RPMI7951 (cell line): ENCODE measurements at places on chromosomes 11 and 22.

GRCh38 chr11:18853086-18853720 lies 61.6 kb upstream of the PTPN5 start:
- peak; percentile 38 for DNase-seq

DNA sequence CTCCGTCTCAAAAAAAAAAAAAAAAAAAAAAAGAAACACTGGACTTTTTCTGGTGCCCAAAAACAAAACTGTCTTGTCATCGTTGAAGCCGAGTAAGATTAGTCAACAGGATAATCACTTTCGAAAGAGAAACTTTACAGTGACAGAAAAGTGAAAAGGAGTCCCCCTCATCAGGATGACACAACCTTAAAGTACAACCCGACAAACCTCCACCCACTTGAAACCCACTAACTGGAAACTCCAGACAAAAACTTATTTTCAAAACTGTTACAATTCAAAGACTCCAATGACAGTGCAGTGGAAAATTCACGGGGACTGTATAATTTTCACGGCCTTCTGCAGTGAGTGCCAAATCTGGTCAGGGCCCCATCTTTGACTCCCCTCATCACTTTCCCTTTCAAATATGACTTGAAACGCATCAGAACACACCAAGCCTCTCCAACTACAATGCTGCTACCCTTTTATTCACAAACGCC lies 1.3 kb downstream of the DENND5A start:
- DNase-seq: peak; percentile 56

GRCh38 chr22:39745789-39746188 lies 147.8 kb downstream of the ENTHD1 start:
- DNase-seq: no peak

DNA sequence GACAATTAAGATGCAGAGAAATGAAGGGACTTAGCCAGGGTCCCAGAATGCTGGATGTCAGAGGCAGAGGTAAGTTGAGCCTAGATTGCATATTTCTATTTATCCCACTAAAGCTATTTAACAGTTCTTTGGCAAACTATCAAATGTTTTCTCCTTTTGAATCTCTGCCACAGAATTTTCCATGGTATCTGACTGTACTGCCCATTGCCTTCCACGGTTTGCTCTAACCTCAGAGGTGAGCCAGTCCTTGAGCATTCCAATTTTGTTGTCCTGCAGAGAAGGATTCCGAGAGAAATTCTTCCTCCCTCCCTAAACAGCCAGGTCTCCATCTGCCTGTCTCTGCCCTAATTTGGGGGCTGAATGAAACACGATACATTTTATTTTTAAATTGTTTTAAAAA lies 368.3 kb upstream of the SYN3 start:
- DNase-seq: no peak

- DNase-seq: no peak
These were observed 1276.1 kb downstream of the LRRC4C start for GRCh38 chr11:40183073-40184064.

- no peak for DNase-seq
These were observed 238.4 kb downstream of the TBC1D22A start for GRCh38 chr22:47000888-47001287.

DNA sequence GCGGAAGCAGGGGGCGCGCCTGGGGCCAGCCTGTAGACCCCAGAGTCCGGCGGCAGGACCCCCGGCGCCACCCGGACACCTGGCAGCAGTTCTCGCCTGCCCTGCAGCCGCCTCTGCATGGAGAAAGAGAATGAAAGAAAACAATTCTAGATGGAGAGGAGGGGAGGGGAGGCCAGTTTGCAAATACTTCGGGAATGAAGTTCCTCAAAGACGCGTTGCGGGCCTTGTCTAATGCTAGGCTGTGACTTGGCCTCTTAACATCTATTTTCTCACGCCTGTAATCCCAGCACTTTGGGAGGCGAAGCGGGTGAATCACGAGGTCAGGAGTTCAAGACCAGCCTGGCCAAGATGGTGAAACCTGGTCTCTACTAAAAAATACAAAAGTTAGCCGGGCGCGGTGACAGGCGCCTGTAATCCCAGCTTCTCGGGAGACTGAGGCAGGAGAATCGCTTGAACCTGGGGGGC lies 2.1 kb upstream of the BARX2 start:
- no peak for DNase-seq

GRCh38 chr11:27161071-27161470 lies 120.5 kb downstream of the BBOX1 start:
- no peak for DNase-seq

DNA sequence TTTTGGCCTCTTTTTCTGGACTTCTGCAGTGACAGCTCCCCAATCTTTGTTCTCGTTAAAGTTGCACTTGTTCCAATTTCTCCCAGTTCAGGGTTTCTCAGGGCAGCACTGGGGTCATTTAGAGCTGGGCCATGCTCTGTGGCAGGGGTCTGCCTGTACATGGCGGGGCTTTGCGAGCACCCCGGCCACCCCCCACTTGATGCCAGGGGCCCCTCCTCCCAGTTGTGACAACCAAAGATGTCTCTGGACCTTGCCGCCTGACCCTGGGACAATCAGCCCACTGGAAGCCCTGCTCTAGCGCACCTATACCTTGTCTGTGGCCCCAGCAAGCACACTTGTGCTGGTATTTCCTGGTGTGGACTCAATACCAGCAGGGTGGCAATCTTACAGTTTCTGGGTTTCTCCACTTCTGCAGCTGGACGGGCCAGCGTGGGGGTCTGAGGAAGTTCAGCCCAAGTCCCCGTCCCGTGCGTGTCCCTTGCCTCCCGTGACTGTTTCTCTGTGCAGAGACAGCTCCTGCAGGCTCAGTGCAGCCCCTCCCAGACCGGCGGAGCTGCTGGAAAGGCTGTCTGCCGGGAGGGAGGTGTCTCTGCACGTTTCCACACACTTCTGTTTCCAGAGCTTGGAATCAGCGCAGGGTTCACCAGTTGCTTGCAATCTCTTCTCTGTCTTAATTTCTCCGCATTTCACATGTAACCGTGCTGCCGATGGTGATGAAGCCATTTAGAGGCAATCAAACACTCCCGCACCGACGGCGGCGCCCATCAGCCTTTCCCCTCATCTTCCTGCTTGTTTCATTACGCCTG lies 1328.9 kb downstream of the BRD1 start:
- no peak for DNase-seq

DNA sequence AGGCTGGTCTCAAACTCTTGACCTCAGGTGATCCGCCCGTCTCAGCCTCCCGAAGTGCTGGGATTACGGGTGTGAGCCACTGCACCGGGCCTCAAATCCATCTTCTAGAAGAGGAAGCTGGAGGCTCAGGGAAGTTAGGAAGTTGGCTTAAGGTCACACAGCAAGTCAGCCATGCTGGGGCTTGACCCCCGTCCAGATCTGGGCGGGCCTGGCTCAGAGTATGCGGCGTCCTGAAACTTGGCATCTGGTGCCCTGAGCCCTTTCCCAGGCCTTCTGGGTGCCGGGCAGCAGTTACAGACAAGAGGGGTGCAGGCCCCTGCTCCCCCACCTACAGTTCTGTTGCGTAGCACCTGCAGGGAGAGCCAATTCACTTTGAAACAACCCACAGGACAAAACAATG lies 11.2 kb downstream of the MPPED1 start:
- DNase-seq: no peak

DNA sequence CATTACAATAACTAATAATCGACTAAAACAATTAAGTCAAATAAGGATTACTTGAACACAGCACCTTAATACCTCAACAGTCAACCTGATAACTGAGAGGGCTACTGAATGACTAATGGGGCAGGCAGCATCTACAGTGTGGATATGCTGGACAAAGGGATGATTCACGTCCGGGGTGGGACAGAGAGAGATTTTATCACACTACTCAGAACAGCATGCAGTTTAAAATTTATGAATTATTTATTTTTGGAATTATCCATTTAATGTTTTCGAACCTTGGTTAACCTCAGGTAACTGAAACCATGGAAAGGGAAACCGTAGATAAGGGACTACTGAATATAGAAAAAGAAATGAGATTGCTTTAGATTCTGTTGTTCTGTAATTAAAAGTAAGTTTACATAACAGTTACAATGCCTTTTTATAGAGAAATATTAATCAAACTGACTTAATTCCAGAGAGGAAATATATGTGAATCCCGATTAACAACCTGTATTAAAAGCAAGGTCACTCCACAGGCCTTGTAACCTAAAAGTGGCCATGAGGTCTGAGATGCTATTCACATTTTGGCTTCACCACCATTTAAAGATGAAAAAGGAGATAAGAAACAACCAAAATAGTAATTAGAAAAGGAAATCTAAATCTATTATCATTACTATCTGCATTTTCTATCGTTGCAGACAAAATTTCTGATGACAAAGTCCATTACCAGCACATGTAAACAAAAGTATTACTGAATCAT lies 119.0 kb upstream of the TP53AIP1 start:
- DNase-seq: peak; percentile 82

DNA sequence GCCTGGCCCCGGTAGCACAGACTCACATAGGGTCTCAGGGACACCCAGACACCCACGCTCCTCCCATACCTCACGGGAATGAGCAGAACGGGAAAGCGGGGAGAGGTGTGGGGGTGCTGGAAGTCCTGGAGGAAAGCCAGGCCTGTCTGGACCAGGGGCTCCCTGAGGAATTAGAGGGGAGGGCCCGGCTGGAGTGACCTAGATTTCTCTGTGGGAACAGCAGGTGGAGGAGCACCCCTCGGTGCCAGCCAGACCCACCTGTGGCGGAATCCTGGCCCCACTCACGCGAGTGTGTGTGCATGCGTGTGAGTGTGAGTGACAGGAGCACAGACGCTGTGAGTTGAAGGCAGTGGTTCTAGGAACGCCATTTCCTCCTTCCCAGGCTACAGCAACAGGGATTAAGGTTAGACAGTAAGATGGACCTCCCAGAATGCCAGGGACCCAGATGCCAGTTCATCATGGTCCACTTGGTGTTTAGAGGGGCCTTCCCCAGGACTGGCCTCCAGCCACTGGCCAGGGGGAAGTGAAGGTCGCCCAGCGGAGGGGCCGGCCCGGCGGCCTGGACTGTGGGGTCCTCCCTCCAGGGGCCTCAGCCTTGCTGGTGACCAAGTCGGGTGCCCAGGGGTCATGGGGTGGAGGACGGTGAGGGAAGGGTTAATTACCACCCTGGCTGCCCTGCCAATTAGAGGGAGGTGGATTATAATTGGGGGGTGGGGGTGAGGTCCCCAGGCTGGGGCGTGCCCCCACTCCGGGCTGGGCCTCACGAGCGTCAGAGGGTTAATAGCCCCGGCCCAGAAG lies 1.0 kb downstream of the PKP3 start:
- DNase-seq: no peak

DNA sequence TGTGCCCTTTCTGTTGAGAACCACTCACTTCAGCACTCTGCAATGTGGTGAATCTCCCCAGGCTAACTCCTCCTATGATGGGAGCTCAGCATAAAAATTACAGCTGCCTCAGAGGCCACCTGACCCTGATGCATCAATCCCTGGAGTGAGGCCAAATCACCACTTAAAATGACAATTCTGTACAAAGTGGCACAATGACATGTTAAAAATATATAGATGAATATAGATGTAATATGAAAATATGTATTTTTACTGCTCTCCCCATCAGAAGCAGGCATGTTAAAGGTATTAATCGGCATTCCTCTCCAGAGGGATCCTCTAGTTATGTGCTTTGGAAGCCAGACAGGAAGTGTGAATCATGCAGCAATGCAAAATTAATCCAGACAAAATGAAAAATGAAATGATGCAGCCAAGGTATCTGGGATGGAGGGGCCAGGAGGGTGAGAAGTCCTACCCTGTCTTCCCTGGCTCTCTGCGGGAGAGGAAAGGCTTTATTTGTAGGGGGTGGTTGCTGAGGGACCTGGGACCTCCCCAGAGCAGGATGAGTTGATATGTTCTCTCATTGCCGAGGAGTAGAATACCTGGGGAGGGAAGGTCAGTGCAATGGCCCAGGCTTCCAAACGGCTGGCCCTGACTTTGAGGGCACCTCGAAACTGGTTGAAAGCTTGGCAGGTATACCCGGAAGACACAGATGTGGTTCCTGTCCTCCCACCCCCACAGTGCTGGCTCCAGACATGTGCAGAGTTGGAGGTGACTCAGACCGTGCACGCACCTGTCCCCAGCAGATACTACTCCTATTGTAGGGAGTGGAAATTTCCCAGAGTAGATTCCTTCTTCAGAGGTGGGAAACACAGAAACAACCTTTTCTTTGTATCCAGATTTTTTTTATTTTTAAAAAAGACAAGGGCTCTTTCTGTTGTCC lies 347.9 kb upstream of the NCAM1 start:
- peak; percentile 22 for DNase-seq

GRCh38 chr22:39135092-39135896 lies 17.2 kb downstream of the CBX7 start:
- DNase-seq: peak; percentile 55

- DNase-seq: no peak
These were observed 4.8 kb downstream of the CLCF1 start for GRCh38 chr11:67368621-67369020.

DNA sequence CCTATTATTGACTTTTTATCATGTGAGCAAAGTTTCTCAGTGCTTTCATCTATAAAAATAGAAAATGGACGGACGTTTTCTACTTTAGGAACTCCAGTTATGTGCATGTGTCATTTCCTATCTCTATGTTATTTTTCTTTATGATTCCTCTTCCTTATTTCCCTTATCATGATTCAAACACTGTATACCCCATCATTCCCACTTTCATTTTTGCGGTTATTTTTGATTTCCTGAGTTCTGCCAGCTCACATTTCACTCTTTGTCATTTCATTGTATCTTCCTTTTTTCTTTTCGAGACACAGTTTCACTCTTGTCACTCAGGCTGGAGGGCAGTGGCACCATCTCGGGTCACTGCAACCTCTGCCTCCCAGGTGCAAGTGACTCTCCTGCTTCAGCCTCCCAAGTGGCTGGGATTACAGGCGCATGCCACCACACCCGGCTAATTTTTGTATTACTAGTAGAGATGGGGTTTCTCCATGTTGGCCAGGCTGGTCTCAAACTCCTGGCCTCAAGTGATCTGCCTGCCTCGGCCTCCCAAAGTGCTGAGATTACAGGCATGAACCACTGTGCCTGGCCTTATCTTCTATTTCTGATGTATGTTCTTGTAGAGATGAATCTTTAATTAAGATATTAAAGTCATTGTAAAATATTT lies 21.5 kb downstream of the C11orf58 start:
- no peak for DNase-seq

GRCh38 chr11:35133656-35134055 lies 5.3 kb upstream of the CD44 start:
- no peak for DNase-seq

DNA sequence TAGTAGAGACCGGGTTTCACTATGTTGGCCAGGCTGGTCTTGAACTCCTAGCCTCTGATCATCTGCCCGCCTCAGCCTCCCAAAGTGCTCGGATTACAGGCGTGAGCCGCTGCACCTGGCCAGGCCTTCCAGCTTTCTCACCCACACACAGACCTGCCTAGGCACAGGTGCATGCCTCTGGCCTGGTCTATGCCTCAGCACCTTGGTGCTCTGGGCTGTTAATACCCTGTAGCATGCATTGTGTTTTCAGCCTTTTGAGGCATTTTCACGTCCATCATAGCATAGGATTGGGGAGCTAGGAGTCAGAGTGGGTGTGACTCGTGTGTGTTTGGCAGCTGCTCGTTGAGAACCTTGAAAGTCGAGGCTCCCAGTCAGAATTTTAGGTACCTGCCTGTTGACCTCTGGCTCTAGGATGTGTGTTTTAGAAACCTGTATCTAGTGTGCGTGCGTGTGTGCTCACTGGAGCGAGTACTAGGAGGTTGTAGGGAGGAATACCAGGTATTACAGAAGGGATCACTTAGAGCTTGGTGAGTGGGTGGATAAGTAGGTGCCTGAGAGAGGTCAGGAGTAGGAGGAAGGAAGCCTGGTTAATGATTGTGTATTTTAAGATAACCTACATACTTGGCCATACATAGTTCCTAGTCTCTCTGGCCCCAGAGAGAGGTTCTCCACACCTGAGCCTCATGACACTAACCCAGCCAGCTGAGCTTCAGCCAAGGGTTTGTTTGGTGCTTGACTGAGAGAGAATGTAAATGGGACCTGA lies 20.0 kb downstream of the CRKL start:
- no peak for DNase-seq

- no peak for DNase-seq
These were observed 34.4 kb downstream of the HIRA start for GRCh38 chr22:19396934-19397733.
